Left cardiac atrium (tissue), 4 donors: ENCODE measurements at places on chromosomes 3 and 15. TPM values are rescaled to one million over a fixed set of nuclear protein-coding genes. Genes with fewer than 3 reads are reported as not detected.

GRCh38 chr3:197545571-197545970 lies 10.2 kb downstream of the BDH1 start:
- DNase-seq = no peak

DNA sequence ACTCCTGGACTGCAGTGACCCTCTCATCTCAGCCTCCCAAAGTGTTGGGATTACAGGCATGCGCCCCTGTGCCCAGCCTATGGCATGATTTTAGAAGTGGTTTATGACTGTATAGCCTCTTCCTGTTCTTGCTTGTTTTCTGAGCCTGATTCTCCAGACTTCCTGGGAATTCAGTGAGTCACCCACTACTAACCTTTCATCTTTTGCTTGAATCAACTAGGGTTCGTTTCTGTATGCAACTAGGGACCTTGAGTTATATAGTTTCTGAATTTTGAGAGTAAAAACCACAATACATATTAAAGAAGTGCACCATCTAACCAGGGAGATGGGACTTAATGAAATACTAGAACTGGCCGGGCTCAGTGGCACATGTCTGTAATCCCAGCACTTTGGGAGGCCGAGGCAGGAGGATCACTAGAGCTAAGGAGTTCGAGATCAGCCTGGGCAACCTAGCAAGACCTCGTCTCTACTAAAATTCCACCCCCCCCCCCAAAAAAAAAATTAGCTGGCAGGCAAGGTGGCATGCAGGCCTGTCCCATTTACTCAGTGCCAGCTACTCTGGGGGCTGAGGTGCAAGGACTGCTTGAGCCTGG lies 76.0 kb downstream of the ZNF609 start:
- DNase-seq = no peak

DNA sequence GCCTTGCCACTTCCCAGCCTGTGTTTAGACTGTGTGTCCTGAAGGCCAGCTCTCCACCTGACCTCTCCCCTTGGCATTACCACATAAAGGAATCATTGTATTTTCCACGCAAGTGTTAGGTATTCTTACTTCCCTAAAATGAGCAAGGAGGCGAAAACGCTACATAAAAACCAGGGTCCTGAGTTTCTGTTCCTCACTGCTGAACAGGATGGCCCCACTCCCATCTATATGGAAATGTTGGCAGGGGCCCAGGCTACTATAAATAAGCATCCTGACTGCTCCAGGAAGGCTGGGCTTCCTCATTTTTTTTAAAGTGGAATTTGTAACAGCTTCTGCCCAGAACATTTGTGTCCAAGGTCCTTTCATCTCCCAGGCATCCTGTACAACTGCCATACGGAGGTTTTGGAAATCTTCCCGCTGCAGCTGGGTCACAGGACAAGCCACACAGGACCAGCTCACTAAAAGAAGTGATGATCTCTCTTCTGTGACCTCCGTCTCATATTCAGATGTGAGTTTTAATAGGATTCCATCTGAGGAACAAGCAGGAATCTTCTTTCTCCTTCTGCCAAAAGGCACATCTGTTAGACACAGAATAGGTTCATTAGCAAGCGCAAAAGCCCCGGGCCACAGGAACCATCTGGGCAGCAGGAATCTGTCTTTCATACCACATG lies 56.4 kb upstream of the LIMD1 start:
- peak; percentile 39 for DNase-seq

DNA sequence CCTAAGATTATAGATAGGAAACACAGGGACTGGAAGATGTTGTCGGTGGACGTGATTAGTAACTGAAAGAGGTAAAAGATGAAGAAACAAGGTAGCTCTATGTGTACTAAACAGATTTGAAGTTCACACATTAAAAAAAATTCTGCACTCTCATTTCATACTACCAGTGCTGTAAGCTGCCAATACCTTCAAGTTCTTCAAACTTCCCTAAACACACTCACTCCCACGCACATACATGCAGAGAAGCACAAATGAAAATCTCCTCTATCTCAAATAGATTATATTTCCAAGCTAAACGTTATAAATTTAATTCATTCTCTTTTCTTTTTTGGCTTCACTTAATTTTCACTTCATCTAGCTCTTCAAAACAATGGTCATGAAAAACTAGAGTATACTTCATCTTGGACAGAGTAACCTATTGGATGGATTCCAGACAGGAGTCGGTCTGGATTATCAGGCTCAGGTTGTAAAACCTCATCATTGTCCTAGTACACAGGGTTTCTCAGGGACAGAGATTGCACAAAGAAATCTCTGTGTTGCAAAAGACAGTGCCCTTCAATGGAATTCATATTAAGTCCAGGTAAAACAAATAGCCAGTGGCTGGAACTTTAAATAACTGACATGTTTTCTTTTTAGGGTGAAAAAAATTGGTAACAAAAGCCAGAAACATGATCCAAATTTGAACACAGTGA lies 408.1 kb upstream of the ZNF385D start:
- DNase-seq = no peak

DNA sequence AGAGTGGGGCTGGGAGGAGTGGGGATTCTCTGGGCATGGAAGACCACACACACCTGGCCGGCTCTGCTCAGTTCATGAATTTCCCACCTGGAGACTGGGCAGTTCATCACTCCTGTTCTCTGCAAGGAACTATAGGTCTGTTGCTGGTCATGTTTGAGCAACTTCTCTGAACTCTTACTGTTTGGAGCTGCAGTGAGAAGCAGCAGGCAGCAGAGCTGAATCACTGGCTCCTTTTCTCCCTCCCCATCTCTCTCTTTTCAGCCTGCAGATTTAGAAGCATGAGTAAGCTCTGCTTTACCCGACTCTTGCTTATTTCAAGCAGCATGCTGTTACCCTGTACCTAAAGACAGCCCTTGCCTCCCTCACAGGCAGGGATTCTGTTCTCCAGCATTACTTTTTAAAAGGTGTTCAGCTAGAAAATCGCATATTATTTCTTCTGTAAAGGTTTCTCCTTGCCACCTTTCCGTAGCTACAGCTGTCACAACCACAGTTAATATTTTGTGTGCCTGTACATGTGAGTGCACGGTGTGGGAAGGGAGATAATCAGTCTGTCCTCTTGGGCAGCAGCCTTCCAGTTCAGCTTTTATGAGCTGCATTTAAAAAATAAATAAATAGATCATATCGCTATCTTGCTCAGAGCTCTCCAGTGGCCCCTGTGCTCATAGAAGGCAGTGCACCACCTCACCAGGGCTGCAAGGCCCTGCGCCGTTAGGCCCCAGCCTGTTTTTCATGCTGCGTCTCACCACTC lies 131.6 kb downstream of the CHCHD6 start:
- no peak for DNase-seq

DNA sequence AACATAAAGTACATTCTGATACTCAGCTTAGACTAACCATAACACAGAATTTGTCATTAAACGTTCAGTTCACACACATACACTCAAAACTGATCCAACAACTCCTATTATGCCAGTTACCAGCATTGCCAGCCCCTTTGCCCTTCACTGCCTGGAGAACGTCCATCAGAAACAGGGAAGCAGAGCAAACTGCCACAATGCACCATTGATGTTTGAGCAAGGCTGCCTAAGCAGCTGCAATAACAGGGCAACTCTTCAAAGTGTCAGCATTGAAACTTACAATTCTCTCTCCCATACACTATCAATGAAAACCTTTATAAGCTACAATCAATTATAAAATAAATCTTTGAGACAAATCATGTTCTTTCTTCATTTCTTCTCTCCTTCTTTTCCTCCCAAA lies 85.1 kb downstream of the ZBTB20 start:
- DNase-seq = no peak

DNA sequence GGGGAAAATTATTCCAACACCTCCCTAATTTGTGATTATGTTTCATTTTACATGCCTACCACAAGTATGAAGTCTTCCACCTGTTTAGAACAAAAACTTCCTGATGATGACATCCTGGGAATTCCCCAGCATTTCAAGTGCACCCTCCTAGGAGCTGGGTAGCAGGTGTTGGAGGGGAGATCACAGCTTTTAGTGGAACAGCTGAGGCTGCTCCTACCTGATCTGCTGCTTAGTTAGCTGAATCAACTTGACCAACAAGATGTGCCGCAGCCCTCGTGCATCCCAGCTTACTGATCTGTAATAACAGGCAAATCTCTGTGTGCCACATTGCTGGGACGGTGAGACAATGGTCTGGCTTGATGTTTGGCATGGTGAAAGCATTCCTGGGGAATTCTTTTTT lies 29.7 kb downstream of the TRAK1 start:
- DNase-seq = no peak

GRCh38 chr3:108468577-108468976 lies 41.8 kb downstream of the MYH15 start:
- DNase-seq = no peak

GRCh38 chr3:56782906-56783305 lies 18.8 kb downstream of the ARHGEF3 start:
- DNase-seq = no peak

- no peak for DNase-seq
These were observed 634.8 kb downstream of the MECOM start for GRCh38 chr3:169028716-169029115.

- no peak for DNase-seq
These were observed 43.1 kb downstream of the DAPK2 start for GRCh38 chr15:64003182-64003581.

DNA sequence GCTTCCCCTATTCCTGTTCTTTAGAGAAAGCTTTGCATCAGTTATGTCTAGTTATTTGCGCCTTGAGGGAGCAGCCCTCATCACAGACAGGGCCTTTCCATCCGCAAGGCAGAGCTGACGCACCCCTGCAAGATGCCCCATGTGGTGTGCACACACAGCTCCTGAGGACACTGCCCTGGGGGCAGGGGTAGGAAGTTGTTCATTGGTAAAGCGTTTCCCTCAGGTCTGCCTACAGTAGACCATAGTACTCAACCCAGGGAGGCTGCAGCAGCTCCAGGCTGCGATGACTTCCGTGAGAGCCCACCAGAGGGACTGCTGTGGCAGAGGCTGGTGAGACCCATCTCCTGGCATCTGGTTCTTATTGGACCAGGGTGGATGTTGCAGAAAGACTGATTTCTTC lies 55.1 kb upstream of the PLXNA1 start:
- no peak for DNase-seq

The MESP2 gene
- 0.56 TPM for total RNA-seq

- DNase-seq = peak; percentile 52
These were observed 39.7 kb downstream of the SPATA12 start for GRCh38 chr3:57100046-57100695.

The ELP6 gene
- 20.3 TPM for total RNA-seq

- no peak for DNase-seq
These were observed 279.6 kb downstream of the SQOR start for GRCh38 chr15:45914425-45914824.

The HES1 gene
- 60.5 TPM for total RNA-seq

The SLC12A1 gene
- not detected for total RNA-seq

DNA sequence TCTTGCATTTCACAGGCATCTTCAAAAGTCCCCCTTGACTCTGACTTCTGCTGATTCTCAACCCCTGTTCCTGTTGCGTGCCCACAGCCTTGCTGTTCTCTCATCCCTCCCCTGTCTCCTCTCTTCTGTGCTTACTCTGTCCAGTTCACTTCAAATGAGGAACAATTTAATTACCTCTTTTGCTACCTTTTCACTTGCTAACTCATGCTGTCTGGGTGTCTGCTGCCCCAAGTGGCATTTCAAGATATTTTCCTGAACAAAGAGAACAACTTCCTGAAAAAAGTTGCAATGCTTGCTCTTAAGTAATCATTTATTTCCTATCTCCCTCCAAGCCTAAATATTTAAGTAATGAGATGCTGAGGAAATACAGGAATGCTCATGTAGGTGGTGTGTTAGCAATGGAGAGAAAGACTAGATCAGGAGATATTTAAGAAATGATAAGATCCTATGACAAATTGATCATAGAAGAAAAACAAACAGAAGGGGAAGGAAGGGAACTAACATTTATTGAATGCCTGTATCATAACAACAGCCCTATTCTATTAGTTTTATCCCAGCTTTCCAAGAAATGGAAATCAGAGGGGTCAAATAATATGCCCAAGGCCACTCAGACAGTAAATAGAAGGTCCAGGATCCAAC lies 42.2 kb downstream of the SV2B start:
- DNase-seq = no peak

The XCR1 gene
- total RNA-seq = 0.09 TPM

DNA sequence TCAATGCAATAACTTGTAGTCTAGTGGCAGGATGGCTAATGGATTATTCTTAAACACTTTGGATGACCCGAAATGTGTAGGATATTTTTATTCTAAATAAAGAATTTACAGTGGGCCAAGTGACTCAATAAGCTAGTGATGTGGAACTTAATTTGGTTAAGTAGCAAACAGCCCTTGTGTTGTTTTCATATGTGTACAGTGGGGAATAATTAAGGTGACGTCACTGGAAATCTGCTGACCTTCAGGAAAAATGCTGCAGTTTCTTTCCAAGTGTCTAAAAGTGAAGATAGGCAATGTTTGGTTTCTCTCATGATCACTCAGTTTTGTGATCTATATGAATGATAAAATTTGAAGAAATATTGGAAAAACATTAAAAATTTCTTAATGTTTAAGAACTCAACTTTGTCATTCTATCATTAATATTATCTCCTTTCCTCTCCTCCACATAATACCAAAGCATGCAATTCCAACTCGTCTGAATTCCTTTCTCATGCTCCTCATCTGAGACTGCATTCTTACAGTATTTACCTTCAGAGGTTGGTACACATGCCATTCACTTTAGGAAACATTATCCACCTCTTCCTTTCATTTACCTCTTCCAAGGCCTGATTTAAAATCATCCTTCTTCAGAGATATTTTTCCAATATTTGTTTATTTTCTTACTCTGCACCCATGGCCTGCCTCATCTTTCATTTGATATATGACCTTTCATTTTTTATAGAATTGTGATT lies 414.6 kb upstream of the ARPP21 start:
- DNase-seq = no peak

GRCh38 chr3:142888481-142889211 lies at the start of gene PCOLCE2:
TSS of gene PCOLCE2 (minus strand) at chr3:142889083. CDS start at chr3:142888896, 187 bp downstream.
- DNase-seq = peak; percentile 54

- no peak for DNase-seq
These were observed 24.7 kb downstream of the PDHB start for GRCh38 chr3:58408906-58409305.
